Fibroblast of skin of left quadriceps (primary cell): ENCODE measurements at places on chromosomes 13 and 19.

DNA sequence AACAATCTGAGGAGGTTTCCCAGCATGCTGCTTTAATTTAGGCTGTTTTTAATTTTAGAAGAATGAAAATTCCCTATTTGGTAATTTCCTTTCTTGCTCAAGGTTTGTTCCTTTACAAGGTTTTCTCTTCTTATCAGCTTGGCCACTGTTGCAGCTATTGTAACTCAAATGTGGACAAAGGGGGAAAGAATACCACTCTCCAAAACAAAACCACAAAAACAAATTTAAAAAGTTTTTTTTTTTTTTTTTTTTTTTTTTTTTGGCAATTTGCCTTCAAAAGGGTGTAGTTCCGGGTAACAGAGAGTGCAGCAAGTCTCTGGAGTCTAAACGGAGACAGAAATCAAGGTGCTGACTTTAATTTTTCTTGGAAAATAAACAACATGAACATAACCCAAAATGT, 306.4 kb upstream of the ARGLU1 start:
- no peak for DNase-seq

- peak; percentile 95 for DNase-seq
Measured at GRCh38 chr19:17336872-17337674, at the start of gene GTPBP3. Gene GTPBP3, plus strand, starts transcription at chr19:17337553. Its CDS starts 59 bp downstream, at chr19:17337612.

DNA sequence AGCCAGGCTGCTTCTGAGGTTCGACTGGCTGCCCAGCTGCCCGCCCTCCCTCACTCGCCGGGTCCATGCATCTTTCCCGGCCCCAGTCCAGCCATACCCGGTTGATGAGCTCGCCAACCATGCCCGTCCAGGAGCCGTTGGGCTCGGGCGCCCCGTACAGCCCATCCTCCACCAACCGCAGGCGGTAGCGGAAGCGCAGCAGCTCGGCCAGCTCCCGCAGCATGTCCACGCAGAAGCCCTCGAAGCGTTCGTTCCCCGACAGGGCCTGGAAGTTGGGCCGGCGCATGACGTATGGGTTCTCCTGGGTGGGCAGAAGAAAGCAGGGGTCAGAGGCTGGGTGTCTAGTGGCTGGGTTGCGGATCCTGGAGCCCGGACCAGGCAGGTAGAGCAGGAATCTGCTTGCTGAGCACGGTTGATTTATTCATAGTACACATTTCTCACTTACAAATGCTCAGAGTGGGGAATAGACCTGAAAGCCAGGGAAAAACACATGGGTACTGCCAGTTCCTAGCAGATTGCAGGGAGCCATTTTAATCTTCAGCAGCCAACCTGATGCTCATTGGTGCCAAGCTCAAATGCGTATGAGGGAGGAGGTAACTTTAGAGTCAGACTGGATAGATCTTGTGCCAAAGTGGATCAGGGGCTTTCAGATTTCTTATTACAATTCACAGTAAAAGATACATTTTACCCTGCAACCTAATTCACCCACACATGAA, 27.4 kb downstream of the GRIK5 start:
- no peak for DNase-seq

GRCh38 chr19:13015361-13016223, 20.3 kb downstream of the NFIX start:
- DNase-seq, result no peak
